ENCODE measurements at places on chromosomes 12 and 14. TPM values are rescaled to one million over a fixed set of nuclear protein-coding genes. Genes with fewer than 3 reads are reported as not detected.

GRCh38 chr12:55700255-55701018 is 7.3 kb downstream of the ITGA7 start:
- H3K27ac ChIP-seq = no peak overlapping the region
- no peaks in the 10 kb centered on the region for H3K4me1 ChIP-seq
- H3K4me3 ChIP-seq = no peak overlapping the region
- H3K36me3 ChIP-seq = no peaks in the 10 kb centered on the region
- H3K27me3 ChIP-seq = no peaks in the 10 kb centered on the region

GRCh38 chr14:103770902-103771301 is 55.3 kb downstream of the ZFYVE21 start:
- no peak overlapping the region for H3K27ac ChIP-seq
- peak; percentile 56 for DNase-seq
- no peak overlapping the region for H3K4me3 ChIP-seq
- H3K36me3 ChIP-seq = no peaks in the 10 kb centered on the region
- H3K27me3 ChIP-seq = no peaks in the 10 kb centered on the region

DNA sequence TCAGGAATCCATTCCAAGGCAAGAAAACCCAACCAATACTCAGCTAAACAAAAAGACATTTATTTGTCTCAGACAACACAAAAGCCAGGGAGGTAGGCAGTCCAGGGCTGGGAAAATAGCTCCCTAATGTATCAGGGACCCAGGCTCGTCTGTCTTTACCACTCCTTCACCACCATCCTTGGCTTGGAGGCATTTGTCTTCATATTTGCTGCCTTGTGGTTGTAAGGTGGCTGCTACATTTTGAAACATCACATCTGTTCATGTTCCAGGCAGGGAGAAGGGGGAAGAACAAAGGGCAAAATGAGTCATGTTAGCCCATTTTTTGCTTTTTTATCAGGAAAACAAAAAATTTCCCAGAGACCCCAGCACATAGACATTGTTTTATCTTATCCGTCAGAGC is 44.8 kb upstream of the PCED1B start:
- H3K27ac ChIP-seq = no peak overlapping the region
- H3K4me3 ChIP-seq = no peak overlapping the region
- H3K27me3 ChIP-seq = no peaks in the 10 kb centered on the region
- H3K36me3 ChIP-seq = no peaks in the 10 kb centered on the region

The KRT83 gene
- total RNA-seq = not detected

The SMOC1 gene
- total RNA-seq = not detected

The C12orf54 gene
- total RNA-seq = not detected

The MIP gene
- total RNA-seq = not detected

The ZDHHC17 gene
- total RNA-seq = 42.9 TPM
